Occipital lobe (tissue), 3 donors: ENCODE measurements at places on chromosomes 3 and 15. TPM values are rescaled to one million over a fixed set of nuclear protein-coding genes. Genes with fewer than 3 reads are reported as not detected.

- no peak for DNase-seq
Measured at GRCh38 chr3:144791034-144791433, 819.4 kb downstream of the DIPK2A start.

DNA sequence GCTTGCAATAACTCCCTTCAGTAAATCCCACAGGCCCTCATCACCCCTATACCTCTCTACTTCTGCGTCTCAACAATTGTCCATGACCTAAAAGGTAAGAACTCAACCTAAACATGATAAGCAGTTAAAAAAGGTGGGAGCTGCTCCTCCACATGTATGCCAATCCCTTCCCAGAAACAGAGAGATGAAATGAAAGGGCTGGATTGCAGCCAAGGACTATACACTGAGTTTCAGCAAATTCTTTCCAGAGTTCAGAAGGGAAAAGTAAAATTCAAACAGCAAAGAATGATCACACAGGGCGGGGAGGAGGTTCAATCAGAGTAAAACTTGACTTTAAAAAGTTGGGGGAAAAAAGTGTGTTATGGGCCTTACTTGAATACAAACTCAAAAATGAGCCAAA, 27.5 kb downstream of the PLOD2 start:
- DNase-seq, result no peak

Gene OR5K2
- total RNA-seq, result not detected

DNA sequence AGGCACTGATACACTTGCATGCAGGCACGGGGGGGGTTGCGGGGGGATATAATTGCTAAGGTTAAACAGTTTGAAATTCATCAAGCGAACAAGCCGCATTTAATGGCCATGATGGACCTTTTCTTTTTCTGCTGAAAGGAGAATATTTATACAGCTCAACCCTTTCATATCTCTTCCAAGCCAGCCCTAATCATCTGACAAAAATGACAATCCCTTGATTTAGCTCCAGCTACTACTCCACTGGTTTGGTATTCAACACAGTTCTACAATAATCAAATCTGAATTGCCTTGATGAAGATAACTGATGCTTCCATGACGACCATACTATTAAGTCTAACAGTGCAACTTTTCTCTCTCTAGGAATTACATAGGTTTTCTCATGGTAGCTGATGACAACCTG, 374.9 kb downstream of the PLCL2 start:
- no peak for DNase-seq

Gene PLA2G4D
- total RNA-seq, result not detected

- no peak for DNase-seq
Measured at GRCh38 chr15:38670128-38671005, 105.8 kb upstream of the RASGRP1 start.

Gene ADGRG7
- total RNA-seq, result not detected

DNA sequence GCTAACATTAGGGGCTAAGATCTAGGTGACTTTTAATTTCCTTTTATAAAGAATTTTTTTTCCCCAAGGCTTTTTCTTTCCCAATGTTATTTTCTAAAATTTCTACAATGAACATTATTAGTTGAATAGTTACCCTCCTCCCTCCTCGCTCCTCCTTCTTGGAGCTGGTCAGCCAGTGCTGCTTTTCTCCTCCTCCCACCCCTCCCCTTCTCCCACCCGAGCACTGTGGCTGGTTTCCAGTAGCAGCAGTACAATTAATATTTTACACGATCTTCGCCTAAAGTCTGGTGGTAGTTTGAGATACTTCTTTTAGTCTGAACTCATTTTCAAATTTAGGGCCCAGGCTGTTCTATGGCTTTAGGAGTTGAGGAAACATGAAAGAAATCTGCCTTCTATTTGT, 41.6 kb downstream of the EEFSEC start:
- no peak for DNase-seq

Gene NR2E3
- 0.16 TPM for total RNA-seq

DNA sequence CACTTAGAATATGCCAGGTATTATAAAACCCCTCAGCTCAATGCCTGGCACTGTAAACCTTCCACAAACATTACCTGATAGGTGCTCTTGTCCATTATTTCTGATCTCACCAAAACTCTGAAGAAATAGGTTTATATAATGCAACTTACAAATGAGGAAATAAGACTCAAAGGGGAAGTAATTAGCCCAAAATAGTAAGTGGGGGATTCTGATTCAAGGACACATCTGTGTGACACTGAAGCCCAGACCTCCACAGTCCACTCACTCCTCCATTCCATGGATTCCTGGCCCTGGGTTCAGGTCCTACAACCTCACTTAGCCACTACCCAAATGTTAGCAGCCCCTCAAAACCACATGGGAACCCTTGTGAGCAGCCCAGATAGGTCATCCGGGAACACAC, 49.9 kb downstream of the TRANK1 start:
- DNase-seq, result no peak

GRCh38 chr3:42505128-42505848, 2.8 kb downstream of the VIPR1 start:
- no peak for DNase-seq

DNA sequence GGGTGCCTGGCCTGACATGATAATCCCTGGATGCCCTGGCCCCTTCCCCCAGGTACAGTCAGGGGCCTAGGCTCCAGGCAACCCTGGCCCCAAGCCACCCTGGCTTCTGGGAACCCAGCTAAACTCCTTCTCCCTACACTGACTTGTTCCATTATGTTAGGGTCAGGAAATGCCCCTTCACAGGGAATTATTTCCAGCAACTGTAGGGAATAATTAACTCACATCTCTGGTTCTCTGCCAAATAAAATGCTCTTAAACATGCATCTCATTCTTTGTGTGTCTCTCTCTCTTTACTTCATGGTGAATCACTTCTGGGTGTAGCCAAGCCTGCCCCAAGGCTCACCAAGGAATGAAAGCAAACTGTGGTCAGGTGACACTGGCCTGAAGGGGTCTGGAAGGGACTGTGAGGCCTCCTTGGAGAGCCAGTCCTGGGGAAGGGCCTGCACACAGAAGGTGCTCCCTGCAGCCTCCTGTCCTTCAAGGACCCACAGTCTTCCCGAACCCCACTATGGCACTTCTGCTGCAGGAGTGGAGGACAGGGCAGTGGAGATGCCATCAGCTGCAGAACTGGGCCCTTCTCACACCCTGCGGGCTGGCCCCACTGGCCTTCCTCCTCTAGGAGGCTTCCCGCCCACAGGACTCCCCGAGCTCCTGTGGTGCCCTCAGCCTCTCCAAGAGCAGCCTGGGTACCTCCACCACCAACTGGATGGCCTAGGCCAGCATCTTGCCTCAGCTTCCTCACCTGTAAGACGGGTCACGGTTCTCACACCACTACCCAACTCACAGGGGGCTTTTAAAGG, 17.6 kb downstream of the TKT start:
- DNase-seq, result no peak

DNA sequence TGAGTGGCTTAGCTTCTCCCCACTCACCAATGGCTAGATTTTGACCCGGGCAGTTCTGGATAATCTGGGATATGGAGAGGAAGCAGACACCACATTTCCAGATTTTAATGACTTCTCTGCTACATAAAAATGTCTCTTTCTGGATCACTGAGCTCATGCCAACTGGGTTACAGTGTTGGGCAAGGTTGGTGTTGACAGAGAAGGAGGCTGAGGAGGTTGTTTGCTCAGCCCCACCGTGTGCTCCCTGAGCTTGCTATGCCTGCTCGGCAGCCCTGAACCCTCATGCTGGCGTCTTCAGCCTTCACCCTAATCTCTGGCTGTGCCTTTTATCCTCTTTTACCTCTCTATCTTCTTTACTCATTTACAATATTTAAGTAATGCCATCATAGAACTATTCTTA, 53.0 kb upstream of the KPNA4 start:
- no peak for DNase-seq

Gene KBTBD8
- 26.8 TPM for total RNA-seq

- no peak for DNase-seq
Measured at GRCh38 chr15:83057696-83058376, 9.2 kb downstream of the BTBD1 start.

GRCh38 chr15:41934843-41935242, 37.5 kb downstream of the EHD4 start:
- DNase-seq, result no peak

- no peak for DNase-seq
Measured at GRCh38 chr3:10116138-10116460, 624 bp downstream of the BRK1 start.

- no peak for DNase-seq
Measured at GRCh38 chr3:194768586-194768985, 82.9 kb downstream of the FAM43A start.

Gene FOXB1
- total RNA-seq, result not detected

DNA sequence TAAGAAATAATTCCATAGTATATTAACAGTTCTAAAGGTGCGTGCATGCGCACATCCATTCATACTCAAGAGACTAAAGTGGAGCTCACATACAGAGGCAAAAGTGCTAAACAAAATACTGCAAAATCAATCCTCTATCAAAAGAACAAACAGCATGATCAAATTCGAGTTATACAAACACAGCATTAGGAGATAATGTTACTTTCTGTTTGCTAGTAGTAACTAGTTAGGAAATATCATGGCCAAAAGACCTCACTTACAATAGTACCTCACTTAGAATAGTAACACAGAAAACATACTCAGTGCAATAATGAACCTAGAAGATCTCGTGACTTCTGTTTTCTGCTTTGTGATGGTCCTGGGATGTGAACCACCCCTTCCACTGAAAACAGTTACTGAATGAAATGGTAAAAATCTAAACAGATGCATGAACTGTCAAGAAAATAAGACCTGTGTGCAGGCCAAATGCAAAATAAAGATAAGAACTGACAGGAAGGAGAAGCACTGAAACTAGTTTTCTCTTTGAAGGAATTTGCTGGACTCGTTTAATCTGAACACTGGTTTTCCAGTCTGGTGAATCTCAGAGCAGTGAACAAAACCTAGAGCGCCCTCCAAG, 20.9 kb upstream of the CEMIP start:
- DNase-seq, result no peak

Gene ROBO1
- 156 TPM for total RNA-seq

DNA sequence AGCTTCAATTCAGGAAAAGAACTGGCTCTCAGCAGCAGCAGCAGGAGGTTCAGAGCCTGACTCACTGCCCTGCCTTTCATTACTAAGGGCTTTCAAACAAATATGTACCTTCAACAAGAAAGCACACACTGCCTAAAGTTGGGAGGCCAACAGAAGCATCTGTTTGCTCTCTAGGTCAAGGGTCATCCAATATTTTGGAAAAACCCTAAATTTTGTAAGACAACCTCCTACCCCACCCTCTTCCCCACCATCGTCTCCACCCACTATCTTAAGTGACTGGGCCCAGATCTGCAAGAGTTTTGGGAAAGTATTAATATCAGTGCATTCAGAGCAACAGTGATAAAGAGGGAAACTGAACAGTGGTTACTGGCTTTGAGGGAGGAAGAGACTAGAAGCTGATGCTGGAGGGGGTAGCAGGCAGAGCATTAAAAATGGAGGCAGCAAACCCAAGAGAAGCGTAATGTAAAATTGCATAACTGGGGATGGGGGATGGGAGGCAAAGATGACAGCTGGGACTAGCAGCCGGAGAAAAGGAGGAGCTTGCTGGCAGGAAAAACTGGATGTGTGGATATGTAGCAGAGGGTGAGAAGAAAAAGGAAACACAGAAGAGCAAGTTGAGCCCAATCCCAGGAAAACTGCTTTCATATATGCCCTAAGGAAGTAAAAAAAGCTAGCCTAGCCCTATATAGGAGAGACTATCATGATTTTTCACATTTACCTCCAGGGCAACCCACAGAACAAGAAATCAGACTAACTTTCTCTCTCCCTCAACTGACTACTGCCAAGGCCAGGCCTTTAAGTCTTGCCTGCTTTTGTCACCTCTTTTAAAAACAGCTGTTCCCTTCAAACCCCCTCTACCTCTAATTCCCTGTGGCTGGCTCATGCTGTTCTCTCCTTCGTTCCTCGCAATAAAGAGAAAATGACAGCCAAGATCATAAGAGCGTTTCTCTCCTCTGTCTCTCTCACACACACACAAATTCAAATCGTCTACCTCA, 31.4 kb downstream of the NPTN start:
- peak; percentile 21 for DNase-seq

Gene C3orf22
- not detected for total RNA-seq

DNA sequence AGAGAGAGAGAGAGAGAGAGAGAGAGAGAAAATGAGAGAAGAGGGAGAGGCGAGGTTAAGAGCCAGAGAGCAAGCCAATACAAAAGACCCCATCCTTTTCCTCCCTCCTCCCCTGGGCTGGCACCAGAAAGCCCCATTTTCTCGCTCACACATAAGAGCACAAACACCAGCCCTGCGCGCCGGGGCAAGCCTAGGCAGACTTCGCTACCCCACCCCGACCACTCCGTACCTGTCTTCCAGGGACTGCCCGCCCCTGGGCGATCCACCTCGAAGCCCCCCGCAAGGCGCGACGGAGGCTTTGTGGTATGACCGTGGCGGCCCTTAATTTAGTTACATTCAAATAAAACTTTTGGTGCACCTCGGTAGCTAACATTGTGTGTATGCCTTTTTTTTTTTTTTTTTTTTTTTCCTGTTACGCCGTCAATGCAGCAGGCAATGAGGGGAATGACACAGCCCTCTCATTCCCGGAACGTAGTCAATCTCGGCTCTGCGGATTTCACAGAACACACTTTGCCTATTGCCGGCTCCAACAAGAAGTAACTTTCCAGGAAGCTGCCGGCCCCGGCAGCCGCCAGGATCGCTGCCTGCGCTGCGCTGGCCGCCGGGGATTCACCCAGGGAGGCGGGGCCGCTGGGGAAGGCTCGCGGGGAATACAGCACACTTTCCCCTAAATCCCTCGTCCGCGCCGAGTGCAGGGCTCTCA, 7.7 kb downstream of the BCL6 start:
- peak; percentile 30 for DNase-seq

Gene ISY1
- 16.8 TPM for total RNA-seq

DNA sequence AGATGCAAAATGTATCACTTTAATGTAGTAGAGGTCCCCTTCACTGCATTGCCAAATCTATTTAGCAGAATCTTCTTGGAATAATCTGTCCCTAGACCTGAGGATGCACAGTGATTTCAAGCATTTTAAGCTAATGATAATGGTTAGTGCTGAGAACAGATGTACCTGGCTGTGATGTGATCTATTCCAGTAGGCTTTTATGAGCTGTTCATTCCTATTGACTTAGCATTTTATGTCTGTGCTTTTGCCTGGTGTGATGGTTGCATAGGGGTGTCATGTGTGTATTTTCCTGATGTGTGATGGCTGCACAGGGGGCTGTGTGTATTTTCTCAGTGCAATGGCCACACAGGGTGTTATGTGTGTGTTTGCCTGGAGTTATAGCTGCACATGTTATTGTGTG, 272.9 kb downstream of the TIGIT start:
- DNase-seq, result no peak

- DNase-seq, result no peak
Measured at GRCh38 chr15:51170882-51171633, 76.4 kb upstream of the TNFAIP8L3 start.

GRCh38 chr15:60480149-60480548, 1.2 kb upstream of the ICE2 start:
- no peak for DNase-seq

- DNase-seq, result no peak
Measured at GRCh38 chr3:82194870-82195269, 433.4 kb upstream of the GBE1 start.

- no peak for DNase-seq
Measured at GRCh38 chr3:19934098-19934566, at the start of gene EFHB. TSS of gene EFHB (minus strand) at chr3:19934217. CDS start at chr3:19934018, 199 bp downstream.
